ENCODE measurements at places on chromosomes 1 and 21.

DNA sequence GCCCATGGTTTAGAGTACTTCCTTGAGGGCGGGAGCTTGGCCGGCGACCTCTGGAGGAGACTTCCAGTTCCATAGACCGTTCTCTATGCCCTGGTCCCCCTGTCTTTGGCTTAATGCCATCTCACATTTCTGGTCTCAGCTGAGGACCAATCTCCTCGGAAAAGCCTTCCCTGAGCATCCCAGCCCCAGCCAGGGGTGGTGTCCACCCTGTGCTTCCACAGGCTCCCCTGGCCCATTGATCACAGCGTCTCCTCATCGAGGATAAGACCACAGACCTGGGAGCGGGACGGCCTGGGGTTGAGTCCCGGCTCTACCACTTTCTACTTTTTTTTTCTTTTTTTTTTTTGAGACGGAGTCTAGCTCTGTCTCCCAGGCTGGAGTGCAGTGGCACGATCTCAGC lies 14.5 kb downstream of the WNT4 start:
- no peak for DNase-seq

GRCh38 chr1:219422811-219423598 lies 189.9 kb downstream of the ZC3H11B start:
- DNase-seq = no peak

DNA sequence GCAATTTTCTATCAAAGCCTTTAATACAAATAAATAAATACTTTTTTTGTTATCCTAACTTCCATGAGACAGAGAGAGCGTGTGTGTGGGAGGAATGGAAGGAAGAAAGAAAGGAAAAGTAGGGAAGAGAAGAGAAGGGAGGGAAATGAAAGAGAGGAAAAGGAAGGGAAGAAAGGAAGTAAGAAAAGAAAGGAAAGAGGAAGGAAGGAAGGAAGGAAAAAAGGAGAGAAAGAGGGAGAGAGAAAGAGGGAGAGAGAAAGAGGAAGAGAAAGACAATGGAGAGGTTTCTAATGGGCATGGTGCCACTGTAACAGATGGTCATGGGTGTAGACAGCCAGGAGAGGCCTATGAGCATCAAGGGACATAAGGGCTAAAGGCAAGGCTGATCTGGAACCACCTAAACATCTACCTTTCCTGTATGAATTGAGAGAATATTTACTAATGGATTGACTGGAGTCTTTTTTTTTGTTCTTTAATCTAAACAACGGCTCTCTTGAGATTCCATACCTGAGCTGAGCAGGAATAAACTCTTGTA lies 234.9 kb downstream of the PTPRC start:
- DNase-seq = no peak

DNA sequence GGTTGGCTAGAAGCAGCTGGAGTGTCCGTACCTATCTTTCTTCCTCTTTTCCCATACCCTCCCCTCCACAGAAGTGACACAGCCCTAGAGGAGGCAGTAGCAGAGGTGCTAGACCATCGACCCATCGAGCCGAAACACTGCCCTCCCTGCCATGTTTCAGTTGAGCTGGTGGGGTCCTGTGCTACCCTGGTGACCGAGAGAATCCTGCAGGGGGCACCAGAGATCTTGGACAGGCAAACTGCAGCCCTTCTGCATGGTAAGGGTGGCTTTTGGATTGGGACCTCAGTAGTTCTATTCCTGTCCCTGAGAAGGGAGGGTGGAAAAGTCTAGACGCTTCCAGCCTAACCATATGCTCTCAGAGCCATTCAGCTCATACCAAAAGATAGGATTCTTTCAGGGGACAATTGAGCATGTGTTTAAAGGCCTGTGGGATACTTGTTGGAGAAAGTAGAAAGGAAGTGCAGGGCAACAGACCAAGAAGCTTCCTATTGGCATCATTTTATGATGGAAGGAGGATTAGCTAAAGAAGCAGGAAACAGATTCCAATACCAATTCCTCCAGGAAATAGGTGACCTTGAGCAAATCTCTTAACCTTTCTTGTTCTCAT lies 11.7 kb upstream of the BNIPL start:
- DNase-seq = peak; percentile 91

- no peak for DNase-seq
These were observed 6.6 kb upstream of the FOXE3 start for GRCh38 chr1:47409311-47410067.

DNA sequence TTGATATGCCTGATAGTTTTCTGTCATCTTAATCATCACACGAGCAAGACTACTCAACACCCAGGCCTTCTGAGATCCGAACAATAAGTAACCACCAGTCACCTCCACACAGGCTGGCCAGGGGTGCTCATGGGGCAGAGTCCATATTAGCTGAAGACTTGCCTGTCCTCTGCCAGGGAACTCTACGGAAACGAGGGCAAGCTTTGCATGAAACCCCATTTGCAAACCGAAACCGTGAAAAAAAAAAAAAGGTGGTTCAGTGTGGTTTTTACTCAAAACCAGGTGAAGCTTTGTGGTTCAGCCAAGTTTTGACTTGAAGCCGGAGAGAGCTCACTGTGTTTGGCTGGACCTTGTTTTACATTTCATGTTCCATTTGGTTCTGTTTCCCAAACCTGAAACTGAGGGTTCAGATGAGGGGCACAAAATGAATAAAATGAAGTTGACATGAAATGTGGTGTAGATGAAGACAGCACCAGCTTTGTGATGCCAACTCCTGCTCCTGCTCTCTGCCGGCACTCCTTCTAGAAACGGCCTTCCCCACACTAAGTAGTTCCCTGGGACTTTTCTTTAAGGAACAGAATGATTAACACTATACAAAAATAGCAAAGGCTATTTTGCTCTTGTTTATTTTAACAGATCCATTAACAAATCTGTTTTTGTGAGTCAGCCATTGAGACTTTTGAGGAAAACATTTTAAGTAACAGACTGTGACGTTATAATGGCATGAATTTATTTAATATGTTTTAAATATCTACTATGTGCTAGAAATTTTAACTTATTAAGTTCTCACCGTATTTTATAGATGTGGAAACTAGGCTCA lies 74.7 kb downstream of the RUNX1 start:
- no peak for DNase-seq

All from heart right ventricle (tissue), 16 donors.